Breast epithelium (tissue), 4 donors: ENCODE measurements at places on chromosomes 13 and 19.

DNA sequence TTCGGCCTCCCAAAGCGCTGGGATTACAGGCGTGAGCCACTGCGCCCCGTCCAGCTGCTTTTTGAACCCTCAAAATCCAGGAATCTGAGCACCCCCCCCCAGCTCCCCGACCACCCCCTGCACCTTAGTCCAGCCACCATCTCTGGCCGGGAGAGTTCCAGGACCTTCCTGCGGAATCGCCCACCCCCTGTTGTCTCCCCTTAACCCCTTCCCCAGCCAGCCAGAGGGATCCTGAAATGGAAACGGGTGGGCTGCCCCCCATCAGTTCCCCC lies 772 bp upstream of the MBD3 start:
- H3K4me1 ChIP-seq, result peaks cover 9% of the 10 kb centered on the region
- no peaks in the 10 kb centered on the region for H3K27me3 ChIP-seq
- H3K4me3 ChIP-seq, result peak overlapping the region; percentile 73
- peaks cover 9% of the 10 kb centered on the region for H3K36me3 ChIP-seq
- no peak for DNase-seq

DNA sequence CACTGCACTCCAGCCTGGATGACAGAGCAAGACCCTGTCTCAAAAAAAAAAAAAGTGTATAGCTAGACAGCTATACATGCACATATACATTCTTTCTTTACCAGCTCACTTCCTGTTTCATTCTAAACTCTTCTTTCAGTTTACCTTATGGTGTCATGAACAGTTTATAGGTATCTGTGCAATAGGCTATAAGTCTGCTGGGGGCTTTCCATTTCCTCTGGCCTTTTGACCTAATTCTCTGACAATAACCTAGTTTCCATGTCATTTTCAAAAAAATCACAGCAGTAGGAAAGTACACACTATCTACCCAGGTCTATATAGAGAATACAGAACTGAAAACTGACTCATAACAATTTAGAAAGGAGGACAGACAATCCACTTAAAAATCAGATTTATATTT lies 24.4 kb upstream of the URAD start:
- DNase-seq, result no peak
- H3K4me3 ChIP-seq, result no peak overlapping the region
- H3K27me3 ChIP-seq, result no peaks in the 10 kb centered on the region
- no peaks in the 10 kb centered on the region for H3K36me3 ChIP-seq
- no peak overlapping the region for H3K27ac ChIP-seq
- no peaks in the 10 kb centered on the region for H3K4me1 ChIP-seq

DNA sequence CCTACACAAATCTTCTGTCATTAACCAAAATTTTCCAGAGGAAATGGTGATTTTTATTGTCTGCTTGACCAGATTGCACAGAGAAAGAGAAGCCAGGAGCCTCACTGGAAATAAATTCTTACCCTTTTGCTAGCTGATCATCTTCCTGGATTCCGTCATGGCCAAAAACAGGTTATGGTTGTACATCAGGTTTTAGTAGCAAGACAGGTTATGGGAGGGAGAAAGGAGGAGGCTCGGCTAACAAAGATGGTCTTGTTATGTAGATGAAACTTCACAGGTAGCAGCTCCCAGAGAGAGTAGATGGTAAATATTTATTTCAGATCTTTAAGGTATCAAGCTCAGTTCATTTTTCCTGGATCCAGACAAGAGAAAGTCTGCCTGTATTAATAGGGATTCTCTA lies 19.7 kb upstream of the CEACAM3 start:
- no peaks in the 10 kb centered on the region for H3K4me1 ChIP-seq
- peak; percentile 58 for DNase-seq
- H3K27me3 ChIP-seq, result no peaks in the 10 kb centered on the region
- no peaks in the 10 kb centered on the region for H3K36me3 ChIP-seq
- no peak overlapping the region for H3K4me3 ChIP-seq
- peak overlapping the region; percentile 88 for H3K27ac ChIP-seq

GRCh38 chr13:78598116-78598781 lies 5.1 kb downstream of the POU4F1 start:
- no peaks in the 10 kb centered on the region for H3K36me3 ChIP-seq
- H3K4me3 ChIP-seq, result no peak overlapping the region
- H3K4me1 ChIP-seq, result peaks cover 3% of the 10 kb centered on the region
- H3K27ac ChIP-seq, result no peak overlapping the region
- no peak for DNase-seq

GRCh38 chr19:17879466-17879865 lies 7.7 kb downstream of the SLC5A5 start:
- no peaks in the 10 kb centered on the region for H3K36me3 ChIP-seq
- peaks cover 7% of the 10 kb centered on the region for H3K27me3 ChIP-seq
- no peak overlapping the region for H3K4me3 ChIP-seq
- H3K27ac ChIP-seq, result no peak overlapping the region
- DNase-seq, result no peak

GRCh38 chr19:12580180-12580694 lies 29.0 kb upstream of the ZNF564 start:
- DNase-seq, result no peak
- no peak overlapping the region for H3K4me3 ChIP-seq
- H3K27ac ChIP-seq, result no peak overlapping the region
- H3K36me3 ChIP-seq, result peaks cover 21% of the 10 kb centered on the region
- H3K27me3 ChIP-seq, result no peaks in the 10 kb centered on the region
- H3K4me1 ChIP-seq, result no peaks in the 10 kb centered on the region

DNA sequence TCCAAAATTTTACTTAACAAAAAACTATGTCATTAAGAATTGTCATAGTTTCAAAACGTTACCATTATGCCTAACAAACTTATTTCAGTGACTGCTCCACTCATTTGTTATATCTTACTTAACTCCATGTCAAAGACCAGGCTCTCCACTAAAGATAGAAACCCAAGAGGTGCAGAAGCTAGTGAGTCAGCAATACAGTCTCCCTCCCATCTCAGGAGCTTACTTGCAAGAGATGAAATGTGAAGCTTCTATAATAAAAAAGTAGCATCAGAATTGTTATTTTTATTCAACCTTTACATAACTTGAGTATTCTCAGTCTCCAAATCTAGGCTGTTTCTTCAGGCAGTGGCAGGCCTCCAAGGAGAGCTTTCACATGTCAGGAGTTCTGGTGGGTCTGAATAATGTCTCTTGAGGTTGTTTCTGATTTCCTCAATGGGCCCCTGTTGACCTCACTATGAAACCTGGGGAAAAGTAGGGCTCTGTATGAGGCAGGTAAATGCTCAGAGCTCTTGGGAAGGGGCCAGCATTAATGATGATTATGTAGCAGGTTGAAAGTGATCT lies 242.0 kb downstream of the NDFIP2 start:
- no peaks in the 10 kb centered on the region for H3K27me3 ChIP-seq
- no peak overlapping the region for H3K27ac ChIP-seq
- no peaks in the 10 kb centered on the region for H3K36me3 ChIP-seq
- H3K4me3 ChIP-seq, result no peak overlapping the region
- DNase-seq, result no peak
- H3K4me1 ChIP-seq, result no peaks in the 10 kb centered on the region

- no peaks in the 10 kb centered on the region for H3K36me3 ChIP-seq
- peaks cover 4% of the 10 kb centered on the region for H3K4me1 ChIP-seq
- no peaks in the 10 kb centered on the region for H3K27me3 ChIP-seq
- no peak overlapping the region for H3K4me3 ChIP-seq
- H3K27ac ChIP-seq, result no peak overlapping the region
- no peak for DNase-seq
These were observed 47.9 kb upstream of the SIAH3 start for GRCh38 chr13:45899406-45899805.

DNA sequence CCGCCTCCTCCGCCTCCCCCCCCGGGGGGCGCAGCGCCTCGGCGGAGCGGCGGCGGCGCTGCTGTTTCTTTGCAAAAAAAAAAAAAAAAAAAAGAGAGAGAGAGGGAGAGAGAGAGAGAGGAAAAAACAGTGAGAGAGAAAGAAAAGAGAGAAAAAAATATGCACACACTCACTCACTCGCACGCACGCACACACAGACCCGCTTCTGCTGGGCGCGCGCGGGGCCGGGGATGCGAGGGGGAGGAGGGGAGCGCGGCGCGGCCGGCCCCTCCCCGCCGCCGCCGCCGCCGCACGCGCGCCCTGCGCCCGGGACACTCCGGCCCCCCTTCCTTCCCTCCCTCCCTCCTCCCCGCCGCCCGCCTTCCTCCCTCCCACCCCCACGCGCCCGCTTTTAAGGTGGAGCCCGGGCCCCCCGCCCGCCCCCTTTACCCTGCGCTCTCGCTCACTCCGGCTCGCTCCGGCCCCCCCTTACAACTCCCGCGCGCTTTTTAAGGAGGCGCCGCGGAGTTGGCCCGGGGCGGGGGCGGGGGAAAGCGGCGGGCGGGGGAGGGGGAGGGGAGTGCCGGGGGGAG lies at the start of gene SAMD1:
Gene SAMD1 (minus strand): TSS at position 243 of the 572 bp plus-strand sequence.
- H3K36me3 ChIP-seq, result no peaks in the 10 kb centered on the region
- H3K27ac ChIP-seq, result peak within 1 kb of the TSS; percentile 91
- DNase-seq, result peak; percentile 88
- H3K27me3 ChIP-seq, result no peaks in the 10 kb centered on the region
- H3K4me3 ChIP-seq, result peak within 1 kb of the TSS; percentile 90
- no peaks in the 10 kb centered on the region for H3K4me1 ChIP-seq

DNA sequence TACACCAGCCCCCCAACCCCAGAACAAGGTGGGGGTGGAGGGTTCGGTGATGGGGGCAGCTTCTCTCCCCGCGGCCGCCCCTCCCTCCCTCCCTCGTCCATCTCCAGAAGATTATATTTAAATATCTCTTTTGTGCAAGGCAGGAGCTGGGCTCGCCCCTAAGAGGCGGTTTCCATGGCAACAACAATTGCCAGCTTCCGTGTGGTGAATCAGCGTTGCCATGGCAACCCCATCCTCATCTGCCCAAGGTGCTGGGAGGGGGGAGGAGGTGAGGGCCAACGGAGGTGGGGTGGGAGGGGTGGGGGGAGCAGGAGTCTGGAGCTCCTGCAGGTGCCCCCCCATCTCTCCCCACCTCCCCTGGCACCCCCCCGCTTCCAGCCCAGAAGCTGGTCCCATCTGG lies 46.4 kb downstream of the CELF5 start:
- H3K36me3 ChIP-seq, result no peaks in the 10 kb centered on the region
- H3K27ac ChIP-seq, result no peak overlapping the region
- no peak overlapping the region for H3K4me3 ChIP-seq

- no peak overlapping the region for H3K4me3 ChIP-seq
- no peaks in the 10 kb centered on the region for H3K4me1 ChIP-seq
- no peak overlapping the region for H3K27ac ChIP-seq
These were observed 18.4 kb upstream of the KPNA3 start for GRCh38 chr13:49810567-49811526.

DNA sequence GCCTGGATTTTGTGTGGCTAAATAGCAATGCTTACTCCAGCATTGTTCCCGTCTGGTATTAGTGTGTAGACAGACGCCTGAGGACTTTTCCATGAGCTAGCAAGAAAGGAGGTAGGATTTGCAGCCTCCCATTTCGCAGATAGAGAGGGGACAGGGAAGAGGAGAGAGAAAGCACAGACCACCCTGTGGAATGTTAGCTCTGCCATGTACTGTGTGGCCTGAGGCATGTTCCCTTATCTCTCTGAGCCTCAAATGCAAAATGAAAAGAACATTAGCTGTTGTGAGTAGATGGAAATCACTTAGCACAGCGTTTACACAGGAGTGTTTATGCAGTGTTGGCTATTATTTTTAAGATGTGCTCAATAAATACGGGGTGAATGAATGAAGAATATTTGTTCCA lies 45.5 kb downstream of the OLFM4 start:
- H3K27me3 ChIP-seq, result no peaks in the 10 kb centered on the region
- H3K4me1 ChIP-seq, result no peaks in the 10 kb centered on the region
- H3K27ac ChIP-seq, result no peak overlapping the region
- DNase-seq, result no peak

DNA sequence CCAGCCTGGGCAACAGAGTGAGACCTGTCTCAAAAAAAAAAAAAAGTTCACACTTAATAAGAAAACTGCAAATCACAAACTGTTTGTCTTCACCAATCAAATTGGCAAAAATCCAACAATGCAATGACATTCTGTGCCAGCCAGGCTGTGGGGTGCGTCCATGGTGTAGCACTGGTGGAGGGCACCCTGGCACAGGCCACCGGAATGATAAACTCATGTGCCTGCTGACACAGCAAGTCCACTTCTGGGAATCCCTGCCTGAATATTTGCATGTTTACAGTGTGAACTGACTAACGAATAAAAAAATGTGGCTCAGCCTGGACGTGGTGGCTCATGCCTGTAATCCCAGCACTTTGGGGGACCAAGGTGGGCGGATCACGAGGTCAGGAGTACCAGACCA lies 1.6 kb upstream of the LRRC25 start:
- DNase-seq, result no peak
- H3K4me1 ChIP-seq, result no peaks in the 10 kb centered on the region
- H3K27me3 ChIP-seq, result peaks cover 9% of the 10 kb centered on the region
- H3K36me3 ChIP-seq, result no peaks in the 10 kb centered on the region

DNA sequence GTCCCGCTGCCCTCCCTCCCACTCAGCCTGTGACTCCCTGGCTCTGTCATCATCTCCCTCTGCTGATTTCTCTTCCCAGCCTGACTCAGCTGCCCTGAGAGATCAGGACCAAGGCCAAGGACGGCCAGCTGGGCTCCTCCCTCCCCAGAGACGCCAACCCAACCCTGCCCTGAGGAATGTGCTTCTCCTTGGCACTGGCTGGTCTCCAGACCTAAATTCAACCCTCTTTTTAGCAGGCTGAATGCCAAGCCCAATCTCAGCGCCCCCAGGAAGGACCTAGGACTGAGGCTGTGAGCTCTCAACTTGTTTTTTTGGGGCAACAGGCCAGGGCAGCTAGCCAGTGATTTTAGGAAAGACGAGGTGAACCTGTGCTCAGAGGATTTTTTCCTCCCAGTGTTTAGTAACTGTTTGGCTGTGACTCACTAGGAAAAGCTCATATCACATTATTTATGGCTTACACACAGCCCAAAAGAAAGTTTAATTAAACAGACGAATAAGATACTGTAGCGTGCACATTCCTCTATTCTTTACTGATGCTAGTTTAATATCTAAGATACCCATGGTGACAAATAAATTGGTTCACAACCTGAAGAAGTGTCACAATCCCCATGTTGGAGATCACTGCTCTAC lies 7.4 kb upstream of the IGFL1 start:
- no peaks in the 10 kb centered on the region for H3K36me3 ChIP-seq
- peak; percentile 73 for DNase-seq
- H3K27me3 ChIP-seq, result no peaks in the 10 kb centered on the region
- no peak overlapping the region for H3K27ac ChIP-seq

DNA sequence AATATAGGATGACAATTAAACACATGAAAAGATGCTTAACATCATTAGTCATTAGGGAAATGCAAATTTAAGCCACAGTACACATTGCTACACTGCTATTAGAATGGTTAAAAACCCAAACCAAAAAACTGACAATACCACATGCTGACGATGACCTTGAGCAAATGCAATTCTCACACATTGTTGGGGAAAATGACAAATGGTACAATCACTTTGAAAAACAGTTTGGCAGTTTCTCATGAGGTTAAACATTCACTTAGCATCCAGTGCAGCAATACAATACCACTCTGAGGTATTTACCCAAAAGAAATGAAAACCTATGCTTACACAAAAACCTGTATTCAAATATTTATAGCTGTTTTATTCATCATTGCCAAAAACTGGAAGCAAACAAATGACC lies 11.3 kb downstream of the FLT3 start:
- H3K27ac ChIP-seq, result no peak overlapping the region
